Stimulated activated CD8-positive, alpha-beta memory T cell treated with anti-CD3 and anti-CD28 coated beads, Interleukin-2, amount 100 ng/mL, for 1 hour (primary cell): ENCODE measurements at places on chromosomes 3 and 15.

DNA sequence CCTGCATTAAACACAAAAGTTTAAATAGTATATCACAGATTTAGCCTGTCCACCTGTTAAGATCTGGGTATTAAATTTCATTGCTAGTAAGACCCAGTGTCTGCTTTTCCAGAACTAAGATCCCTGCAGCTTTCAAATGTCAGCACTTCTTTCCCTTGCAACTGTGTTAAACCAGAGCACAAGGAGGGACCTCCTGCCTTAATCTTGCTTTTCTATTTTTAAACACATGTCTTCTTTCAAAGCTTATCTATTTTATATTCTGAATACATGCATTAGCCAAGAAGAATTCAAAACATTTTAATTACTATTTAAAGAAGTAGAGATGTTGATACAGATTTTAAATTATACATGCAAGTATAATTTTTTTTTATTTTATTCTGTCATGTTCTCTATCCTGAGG lies 315.1 kb downstream of the ARPP21 start:
- no peak for DNase-seq

DNA sequence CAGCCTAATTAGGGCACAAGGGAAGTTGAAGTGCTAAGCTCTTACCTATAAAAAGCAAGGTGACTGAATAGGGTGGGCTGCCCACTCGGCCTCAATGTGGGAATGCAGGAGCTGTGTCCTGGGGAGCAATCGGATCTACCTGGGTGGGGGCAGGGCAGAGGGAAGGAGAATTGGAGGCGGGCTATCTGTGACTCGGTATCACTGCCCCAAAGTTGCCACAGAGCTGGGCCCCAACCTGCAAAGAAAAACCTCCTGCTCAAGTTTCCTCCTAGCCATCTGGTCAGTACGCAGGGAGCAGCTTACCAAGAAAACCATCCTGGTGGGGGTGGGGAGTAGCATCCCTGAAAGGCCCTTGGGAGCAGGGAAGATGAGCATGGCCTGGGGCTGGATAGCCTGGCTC lies 10.7 kb downstream of the CIB2 start:
- DNase-seq, result no peak

- no peak for DNase-seq
These were observed 18.8 kb upstream of the PRKCI start for GRCh38 chr3:170203457-170203856.

DNA sequence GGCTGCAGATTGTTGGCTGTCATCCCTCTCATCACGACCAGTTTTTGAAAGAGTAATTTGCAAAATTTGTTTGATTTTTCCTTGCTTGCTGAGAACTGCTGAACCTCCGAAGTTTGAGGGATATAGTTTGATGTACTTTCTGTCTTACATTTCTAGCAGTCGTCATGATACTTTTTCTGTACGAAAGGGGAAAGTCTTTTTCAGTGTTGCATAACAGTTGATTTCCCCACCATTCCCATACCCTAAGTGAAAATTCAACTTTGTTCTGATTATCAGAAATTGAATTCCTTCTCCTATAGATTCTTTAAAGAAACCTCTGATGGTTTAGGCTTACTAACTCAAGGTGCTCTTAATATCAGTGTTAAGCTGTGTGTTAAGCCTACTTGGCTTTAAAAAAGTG lies 1.6 kb downstream of the PDE8A start:
- no peak for DNase-seq

DNA sequence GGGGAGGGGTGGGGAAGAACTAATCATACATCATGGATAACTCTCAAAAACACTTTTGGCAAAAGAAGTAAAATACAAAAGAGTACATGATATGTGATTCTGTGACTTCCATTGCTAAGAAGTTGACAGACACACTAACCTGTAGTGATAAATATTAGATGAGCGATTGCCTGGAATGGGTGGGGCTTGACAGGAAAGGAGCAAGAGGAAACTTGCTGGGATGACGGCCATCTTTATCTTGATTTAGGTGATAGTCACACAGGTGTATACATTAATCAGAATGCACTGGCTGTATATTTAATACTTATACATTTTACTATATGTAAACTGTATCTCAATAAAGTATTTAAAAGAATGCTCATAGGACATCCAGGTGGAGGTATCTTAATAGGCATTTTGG lies 13.1 kb downstream of the PARL start:
- no peak for DNase-seq

- DNase-seq, result no peak
These were observed 29.6 kb downstream of the CALML4 start for GRCh38 chr15:68175526-68175925.
